ENCODE measurements at places on chromosomes 6 and 20. TPM values are rescaled to one million over a fixed set of nuclear protein-coding genes. Genes with fewer than 3 reads are reported as not detected.

NR2E1 gene
- not detected for total RNA-seq

IMPG1 gene
- not detected for total RNA-seq

RRP36 gene
- total RNA-seq = 115 TPM

PAQR8 gene
- total RNA-seq = 86.4 TPM

CRIP3 gene
- not detected for total RNA-seq

RIMS4 gene
- not detected for total RNA-seq

COL9A3 gene
- total RNA-seq = 0.69 TPM

DLK2 gene
- not detected for total RNA-seq

MATN4 gene
- total RNA-seq = not detected

BPIFB2 gene
- not detected for total RNA-seq

POM121L2 gene
- total RNA-seq = not detected

NCR2 gene
- total RNA-seq = not detected

ULBP2 gene
- 0.69 TPM for total RNA-seq

CLIC5 gene
- total RNA-seq = not detected

FAM83C gene
- not detected for total RNA-seq

ZNF311 gene
- 1.00 TPM for total RNA-seq

CCN6 gene
- not detected for total RNA-seq

GPX6 gene
- not detected for total RNA-seq

KIF13A gene
- 40.4 TPM for total RNA-seq

IRF4 gene
- total RNA-seq = 186 TPM

SMIM26 gene
- total RNA-seq = 71.0 TPM

TPD52L1 gene
- 5.6 TPM for total RNA-seq

NKAPL gene
- 1.1 TPM for total RNA-seq

TBX18 gene
- 0.33 TPM for total RNA-seq

RNF39 gene
- total RNA-seq = not detected

PLA2G7 gene
- under 0.01 TPM for total RNA-seq

APOM gene
- 0.62 TPM for total RNA-seq

C6orf47 gene
- total RNA-seq = 21.3 TPM

LY86 gene
- not detected for total RNA-seq

SMLR1 gene
- not detected for total RNA-seq

OR2H2 gene
- total RNA-seq = not detected

SUMO4 gene
- 3.7 TPM for total RNA-seq

B3GALT4 gene
- 3.7 TPM for total RNA-seq

CCR6 gene
- total RNA-seq = not detected

ATF6B gene
- 30.7 TPM for total RNA-seq

PRDM13 gene
- not detected for total RNA-seq

CFAP61 gene
- total RNA-seq = 0.73 TPM

ISM1 gene
- 3.3 TPM for total RNA-seq

SSTR4 gene
- not detected for total RNA-seq

HLA-DQA2 gene
- total RNA-seq = not detected

SYCP2 gene
- total RNA-seq = 0.34 TPM

RSPH9 gene
- total RNA-seq = 1.1 TPM

COL9A1 gene
- not detected for total RNA-seq

MYCT1 gene
- total RNA-seq = not detected

CRISP3 gene
- not detected for total RNA-seq

PDYN gene
- not detected for total RNA-seq

APMAP gene
- total RNA-seq = 58.6 TPM

SLC17A1 gene
- not detected for total RNA-seq

COL19A1 gene
- total RNA-seq = 14.3 TPM

CST3 gene
- total RNA-seq = 163 TPM

COMMD7 gene
- total RNA-seq = 41.0 TPM

DEFB124 gene
- not detected for total RNA-seq

TPMT gene
- total RNA-seq = 22.0 TPM

FAM209B gene
- total RNA-seq = 0.73 TPM

DPPA5 gene
- not detected for total RNA-seq

TRIM31 gene
- not detected for total RNA-seq

FOXO3 gene
- total RNA-seq = 27.9 TPM

R3HDML gene
- total RNA-seq = not detected
